ENCODE measurements at places on chromosomes 7 and 10.
A peak's percentile ranks its signal among the peaks of the same experiment; 100 is the strongest.

- DNase-seq, result no peak
Measured at GRCh38 chr7:111586711-111587409, 24.6 kb upstream of the IMMP2L start.

GRCh38 chr10:26423722-26424121 is 14.4 kb upstream of the APBB1IP start:
- no peak for DNase-seq

- no peak for DNase-seq
Measured at GRCh38 chr10:131846240-131847101, 54.3 kb upstream of the PPP2R2D start.

DNA sequence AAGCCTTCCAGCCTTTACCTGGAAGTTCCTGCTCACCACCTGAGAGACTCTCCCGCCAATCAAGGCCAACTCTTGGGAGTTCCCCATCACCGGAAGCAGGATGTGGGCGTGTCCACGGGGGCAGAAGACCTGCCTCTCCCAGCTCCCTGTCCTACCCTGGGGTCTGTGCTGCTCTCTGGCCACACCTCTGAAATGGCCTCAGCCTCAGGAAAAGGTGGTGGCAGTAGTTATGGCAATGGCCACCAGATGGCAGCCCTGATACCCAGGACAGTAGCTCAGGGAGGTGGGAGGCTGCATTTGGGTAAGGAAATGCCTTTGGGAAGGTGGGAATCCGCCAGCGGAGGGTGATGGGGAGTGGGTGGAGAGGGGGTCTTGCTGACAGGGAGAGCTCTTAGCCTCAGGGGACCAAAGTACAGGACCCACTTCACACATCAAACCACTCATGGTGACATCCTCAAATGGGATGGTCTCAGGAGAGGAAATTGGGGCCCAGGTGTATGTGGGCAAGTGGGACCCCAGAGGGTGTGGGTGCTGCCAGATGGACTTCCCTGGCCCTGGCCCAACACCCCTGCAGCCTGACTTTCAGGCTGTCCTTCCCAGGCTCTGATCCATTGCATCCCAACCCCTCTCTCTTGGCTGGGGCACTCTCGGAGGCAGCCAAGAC is 33.9 kb downstream of the KAZALD1 start:
- DNase-seq, result peak; percentile 85

DNA sequence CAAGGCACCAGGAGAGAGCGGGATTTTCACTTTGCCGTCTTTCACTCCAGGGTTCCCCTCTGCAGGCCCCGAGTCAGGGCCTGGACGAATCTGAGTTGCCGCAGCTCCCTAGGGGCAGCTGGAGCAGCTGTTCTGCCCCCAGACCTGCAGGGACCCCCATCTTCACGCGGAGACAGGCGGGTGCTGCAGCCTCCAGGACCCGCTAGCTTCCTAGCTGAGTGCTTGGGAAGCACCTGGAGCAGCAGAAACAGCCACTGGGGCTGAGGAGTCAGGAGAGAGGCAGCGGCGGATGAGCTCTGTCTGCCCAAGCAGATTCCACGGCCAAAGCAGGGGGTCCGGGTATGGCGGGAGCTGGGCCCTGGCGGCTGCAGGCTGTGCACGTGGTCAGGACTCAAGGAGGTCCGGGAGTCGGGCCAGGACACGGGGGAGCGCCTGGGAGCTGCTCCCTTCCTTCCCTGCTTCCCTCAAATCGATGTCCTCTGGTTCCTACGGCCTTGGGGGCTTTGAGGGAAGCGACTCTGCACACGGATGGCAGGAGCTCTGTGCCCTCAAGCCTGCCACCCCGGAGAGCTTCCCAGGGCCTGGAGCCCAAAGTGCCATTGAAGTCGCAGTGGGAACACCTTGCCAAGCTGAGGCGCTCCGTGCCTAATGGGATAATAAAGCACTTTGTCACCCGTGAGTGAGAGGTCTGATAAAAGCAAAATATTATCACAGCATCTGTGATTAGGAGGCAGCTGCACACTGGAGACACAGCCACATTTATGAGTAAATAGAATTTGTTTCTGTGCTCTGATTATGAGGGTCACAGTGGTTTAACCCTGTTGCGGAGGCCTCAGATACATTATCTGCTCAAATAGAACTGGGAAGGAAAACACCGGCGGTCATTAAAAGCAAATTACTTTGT is 17.2 kb downstream of the MNX1 start:
- DNase-seq, result no peak

DNA sequence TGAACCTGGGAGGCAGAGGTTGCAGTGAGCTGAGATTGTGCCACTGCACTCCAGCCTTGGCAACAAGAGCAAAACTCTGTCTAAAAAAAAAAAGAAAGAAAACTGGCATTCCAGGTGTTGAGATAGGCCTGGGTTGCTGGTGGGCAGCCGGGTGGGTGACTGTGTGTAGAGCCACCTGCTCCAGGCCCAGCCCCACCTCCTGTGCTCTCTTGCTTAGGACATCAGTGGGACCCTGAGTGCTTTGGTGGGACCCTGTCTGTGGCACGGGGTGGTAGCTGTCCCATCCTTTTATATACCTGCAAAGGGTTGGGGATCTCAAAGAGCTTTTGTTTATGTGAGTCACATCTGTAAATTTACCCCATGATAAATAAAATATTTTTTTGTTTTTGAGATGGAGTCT is 6.2 kb downstream of the PAOX start:
- no peak for DNase-seq

- no peak for DNase-seq
Measured at GRCh38 chr10:69718951-69719350, 82.8 kb upstream of the COL13A1 start.

- DNase-seq, result peak; percentile 79
Measured at GRCh38 chr7:98870121-98870651, 372 bp upstream of the TMEM130 start.

- no peak for DNase-seq
Measured at GRCh38 chr7:25048444-25048834, 68.5 kb upstream of the OSBPL3 start.

- DNase-seq, result no peak
Measured at GRCh38 chr7:157652954-157653826, 316.4 kb downstream of the DNAJB6 start.

- DNase-seq, result peak; percentile 27
Measured at GRCh38 chr10:113982769-113983168, 60.9 kb upstream of the ADRB1 start.

- DNase-seq, result no peak
Measured at GRCh38 chr10:79223091-79224048, 123.9 kb upstream of the PPIF start.

- DNase-seq, result no peak
Measured at GRCh38 chr7:29480451-29480850, 83.2 kb upstream of the PRR15 start.

DNA sequence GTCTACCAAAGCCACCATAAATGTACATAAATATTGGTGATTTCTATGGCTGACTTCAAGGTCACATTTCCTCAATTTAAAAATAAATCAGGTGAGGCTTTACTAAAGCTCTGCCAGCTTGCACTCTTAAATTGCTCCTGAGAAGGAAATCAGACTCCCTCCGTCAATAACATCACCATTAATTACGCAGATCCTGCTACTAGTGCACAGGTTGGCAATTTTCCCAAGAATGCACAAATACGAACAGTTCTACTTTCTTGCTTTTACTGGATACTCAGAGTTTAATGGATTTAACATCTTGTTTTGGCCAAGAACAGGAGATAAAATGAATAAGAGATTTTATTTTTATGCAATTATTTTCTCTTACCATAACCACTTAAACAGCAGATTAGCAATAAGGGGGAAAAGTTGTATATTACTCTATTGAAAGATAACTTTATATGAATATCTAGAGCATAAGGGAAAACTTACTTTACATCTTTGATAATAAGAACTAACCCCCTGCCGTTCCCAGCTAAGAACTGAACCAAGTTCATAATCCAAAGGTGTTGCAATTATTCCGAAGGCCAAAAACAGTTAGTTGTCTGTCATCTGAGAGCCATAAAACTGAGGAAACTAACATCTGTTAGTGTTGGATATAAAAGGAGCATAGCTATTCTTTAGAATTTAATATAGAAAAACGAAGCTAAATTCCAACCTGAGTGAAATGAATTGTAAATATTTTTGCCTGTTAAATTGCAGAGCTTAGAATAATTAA is 140.5 kb downstream of the TWIST1 start:
- no peak for DNase-seq

DNA sequence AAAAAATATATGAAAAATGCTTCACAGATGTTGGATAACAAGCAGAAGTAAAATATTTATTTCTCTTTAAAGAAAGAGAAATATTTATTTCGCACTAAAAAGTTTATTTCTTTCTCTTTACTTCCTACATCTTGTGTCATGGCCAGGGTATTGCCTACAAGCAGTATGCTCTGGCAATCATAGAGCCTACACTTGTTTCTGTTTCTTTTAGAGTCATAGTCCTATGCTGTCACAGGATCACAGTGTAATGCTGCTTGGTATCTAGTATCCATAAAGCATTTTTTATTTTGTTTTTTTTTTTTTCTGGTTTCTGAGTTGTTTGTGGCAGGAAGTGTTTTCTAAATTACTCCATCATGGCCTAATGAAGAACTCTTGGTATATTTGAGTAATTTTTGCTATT is 116.0 kb downstream of the ATRNL1 start:
- DNase-seq, result peak; percentile 3

DNA sequence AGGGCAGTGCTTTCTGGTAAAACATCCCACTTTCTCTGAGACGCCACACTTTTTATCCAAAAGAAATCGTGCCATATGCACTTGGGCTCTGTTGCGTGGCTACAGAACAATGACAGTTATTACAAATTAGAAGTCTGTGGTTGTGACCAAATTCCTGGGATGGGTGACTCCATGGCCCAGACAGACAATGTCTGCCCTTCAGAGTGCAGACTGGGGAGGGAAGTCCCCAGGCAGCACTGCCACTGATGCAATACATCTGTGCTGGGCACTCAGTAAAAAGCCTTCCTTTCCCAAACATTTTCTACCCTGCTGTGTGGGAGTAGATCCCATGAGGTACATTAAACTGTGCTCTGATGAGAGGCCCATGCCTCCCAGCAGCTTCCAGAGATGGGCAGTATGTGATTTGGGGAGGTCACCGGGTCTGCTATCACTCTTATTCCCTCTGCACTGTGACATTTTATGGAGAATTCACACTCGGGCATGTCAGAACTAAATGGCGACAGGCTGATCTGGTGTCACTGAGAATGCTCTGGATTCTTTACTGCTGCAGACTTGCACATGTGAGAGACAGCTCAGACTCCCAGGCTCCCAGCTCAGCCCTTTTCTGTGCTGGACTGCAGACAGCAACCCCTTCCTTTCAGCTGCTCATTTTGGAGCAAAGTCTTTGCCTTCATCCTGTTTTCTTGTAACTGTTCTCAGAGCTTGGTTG is 243.5 kb upstream of the ZNF32 start:
- no peak for DNase-seq

- DNase-seq, result no peak
Measured at GRCh38 chr7:23012908-23013714, 819 bp downstream of the HYCC1 start.

DNA sequence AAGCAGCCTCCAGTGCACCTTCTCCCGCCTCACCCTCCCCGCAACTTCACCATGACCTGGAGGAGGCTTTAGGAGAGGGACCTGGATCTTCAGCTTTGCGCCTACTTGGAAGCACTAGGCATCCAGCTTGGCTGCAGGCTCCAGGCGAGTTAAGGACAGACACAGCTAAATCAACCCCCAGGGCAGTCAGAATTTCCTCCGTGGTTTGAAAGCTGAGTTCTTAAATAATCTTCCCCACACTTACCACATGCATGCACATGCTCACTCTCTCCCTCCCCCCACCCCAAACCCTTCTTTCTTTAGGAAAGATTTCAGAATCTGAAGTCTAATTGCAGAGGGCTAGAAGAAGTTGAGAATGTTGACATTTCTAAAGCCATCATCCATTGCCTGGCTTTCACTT is 36.7 kb upstream of the LRRC4 start:
- no peak for DNase-seq

DNA sequence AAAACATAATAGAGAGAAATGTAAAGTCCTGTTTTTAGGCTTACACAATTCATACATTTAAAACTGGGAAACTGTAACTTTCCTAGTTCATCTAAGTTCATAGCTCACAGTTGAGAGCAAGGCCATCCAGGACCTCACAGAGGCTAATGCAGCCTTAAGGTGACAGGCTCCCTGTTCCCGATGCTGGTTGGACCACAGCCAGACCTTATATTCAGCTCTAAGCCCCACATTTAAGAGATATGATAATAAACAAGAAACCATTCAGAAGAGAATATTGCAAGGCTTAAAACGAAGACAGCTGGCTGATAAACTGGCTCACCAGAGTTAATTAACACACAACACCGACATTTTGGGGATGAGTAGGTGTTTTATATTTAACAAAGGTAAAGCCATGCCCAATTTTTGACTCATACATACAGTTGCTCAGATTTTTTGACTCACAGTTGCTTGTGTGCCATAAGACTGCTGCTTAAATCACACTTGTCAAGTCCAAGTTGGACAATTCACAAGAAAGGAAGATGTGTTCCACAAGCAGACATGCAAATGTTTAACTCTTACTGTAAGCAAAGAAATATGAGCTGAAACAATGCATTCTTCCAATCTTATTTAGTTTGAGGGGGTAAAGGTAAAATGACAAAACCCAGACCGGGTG is 41.1 kb upstream of the TMEM213 start:
- DNase-seq, result no peak

DNA sequence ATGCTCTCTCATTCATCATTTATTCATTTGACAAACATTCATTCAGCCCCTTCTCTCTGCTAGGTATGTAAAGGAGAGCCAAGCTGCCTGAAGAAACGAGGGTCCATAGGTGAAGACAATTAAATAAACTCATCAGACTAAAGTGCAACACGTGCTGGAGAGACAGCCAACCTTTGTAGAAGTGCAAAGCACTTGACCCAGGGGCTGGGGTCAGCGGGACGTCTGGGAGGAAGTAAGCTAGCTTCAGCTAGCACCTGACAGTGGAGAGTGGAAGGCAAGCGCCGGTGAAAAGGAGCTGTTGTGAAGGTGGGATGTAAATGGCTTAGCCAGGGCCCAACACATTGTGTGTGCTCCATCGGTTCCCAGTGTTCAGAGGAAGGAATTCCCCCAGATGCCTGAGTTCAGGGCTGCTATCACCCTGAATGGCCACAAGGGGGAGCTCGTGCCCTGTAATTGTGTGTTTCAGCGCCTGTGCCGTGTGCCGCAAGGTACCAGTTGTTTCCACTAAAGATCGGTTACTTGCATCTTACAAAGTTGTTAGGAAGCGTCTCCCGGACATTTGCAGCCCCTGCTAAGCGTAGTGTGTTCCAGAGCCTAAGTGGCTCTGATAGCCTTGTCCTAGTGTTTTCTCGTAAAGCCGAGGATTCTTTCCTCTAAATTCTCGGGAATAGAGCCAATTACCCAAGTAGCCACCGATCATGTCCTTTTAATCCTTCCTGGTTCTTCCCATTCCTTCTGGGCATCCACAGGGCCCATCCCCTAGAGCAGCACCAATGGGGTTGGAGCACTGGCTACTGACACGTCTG is 30.6 kb downstream of the TLX1 start:
- DNase-seq, result peak; percentile 79

- no peak for DNase-seq
Measured at GRCh38 chr10:85193796-85194195, 865.4 kb downstream of the CCSER2 start.

GRCh38 chr10:4475827-4476490 is 350.0 kb upstream of the AKR1E2 start:
- no peak for DNase-seq
